ENCODE measurements at places on chromosomes 6 and 20.

- no peak for DNase-seq
Measured at GRCh38 chr20:40232756-40233155, 456.3 kb downstream of the MAFB start.

GRCh38 chr6:34125939-34126338 is 19.9 kb downstream of the GRM4 start:
- no peak for DNase-seq

DNA sequence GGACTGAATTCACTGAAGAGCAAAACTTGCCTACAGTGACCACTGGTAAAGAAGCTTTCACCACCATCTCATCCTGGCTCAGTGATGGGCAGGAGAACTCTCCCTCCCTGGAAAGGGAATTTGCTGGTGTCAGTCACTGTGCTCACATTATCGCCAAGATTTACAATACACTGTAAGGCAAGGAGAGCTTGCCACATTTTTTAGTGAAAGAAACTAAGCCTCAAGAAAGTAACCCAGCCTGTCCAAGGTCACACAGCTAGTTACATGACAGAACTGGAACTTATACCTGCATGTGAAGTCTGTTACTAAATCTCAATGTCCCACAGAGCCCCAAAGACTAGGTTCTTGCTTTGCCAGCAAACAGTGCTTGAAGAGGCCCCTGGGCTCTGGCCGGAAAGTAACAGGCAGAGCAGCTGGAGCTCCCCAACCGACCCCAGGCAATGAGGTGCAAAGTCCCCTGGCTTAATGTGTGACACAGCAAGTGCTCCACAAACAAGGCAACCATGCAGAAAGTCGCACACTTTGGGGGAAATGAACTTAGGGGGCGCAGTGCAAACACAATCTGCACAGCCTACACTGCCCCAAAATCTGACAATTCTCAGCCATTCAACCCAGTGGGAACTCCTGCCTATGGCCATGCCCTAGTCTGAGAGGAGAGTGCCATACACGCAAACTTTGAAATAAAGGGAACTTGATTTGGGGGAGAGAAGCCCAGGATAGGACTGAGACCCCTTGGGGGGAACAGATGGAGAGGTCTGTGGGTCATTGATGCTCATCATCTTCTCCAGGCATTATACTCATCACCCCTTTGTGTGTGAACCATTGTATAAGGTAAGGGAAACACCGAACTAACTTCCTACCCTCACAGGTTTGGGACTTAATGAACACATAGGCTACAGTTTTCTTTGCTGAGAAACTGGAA is 1.9 kb downstream of the BCL2L1 start:
- no peak for DNase-seq

DNA sequence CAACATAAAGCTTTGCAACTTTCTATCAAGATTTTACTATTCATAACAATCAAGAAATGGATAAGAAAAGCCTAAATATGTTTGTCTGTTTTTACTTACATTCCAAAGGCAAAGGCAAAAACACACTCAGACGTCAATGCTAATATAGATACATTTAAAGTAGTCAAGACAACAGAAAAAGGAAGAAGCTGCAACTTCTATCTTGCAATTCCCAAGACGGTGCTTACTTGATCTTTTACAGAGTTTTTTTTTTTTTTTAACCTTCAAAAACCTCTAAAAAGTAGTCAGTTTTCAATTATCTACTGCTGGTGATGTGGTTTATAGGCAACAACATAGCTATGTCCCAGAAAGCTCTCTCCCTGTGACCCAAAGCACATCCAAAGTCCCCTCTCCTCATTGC is 58.1 kb downstream of the EPB41L2 start:
- no peak for DNase-seq

DNA sequence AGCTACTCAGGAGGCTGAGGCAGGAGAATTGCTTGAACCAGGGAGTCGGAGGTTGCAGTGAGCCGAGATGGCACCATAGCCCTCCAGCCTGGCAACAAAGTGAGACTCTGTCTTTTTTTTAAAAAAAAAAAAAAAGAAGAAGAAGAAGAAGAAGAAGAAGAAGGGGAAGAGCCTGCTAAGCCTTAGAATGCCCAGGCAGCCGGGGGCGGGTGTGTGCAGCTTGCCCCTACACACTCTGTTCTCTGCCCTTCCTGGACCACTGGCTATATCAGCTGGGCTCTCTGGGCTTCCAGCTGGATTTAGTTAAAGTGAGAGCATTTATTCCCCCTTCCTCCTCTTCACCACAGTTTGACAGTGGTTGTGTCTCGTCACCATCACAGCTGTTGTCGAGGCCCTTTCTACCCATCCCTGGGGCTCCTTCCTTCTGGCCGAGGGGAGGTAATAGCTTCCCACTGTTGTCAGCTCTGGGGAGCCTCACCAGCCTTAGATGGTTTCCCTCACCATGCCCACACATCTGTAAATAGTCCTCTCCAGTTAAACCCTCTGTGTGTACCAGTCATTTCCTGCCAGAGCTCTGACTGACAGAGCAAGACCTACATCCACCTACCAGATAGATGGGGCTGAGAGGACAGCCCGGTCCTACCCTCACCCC is 77.6 kb downstream of the TRERF1 start:
- no peak for DNase-seq

GRCh38 chr6:123956492-123957139 is 153.0 kb downstream of the NKAIN2 start:
- DNase-seq, result no peak

GRCh38 chr20:1299522-1299921 is 29.4 kb downstream of the SDCBP2 start:
- no peak for DNase-seq

- no peak for DNase-seq
Measured at GRCh38 chr6:89830170-89830809, 610 bp downstream of the CASP8AP2 start.
